ENCODE measurements at places on chromosomes 12 and 14.
A peak's percentile ranks its signal among the peaks of the same experiment; 100 is the strongest.

DNA sequence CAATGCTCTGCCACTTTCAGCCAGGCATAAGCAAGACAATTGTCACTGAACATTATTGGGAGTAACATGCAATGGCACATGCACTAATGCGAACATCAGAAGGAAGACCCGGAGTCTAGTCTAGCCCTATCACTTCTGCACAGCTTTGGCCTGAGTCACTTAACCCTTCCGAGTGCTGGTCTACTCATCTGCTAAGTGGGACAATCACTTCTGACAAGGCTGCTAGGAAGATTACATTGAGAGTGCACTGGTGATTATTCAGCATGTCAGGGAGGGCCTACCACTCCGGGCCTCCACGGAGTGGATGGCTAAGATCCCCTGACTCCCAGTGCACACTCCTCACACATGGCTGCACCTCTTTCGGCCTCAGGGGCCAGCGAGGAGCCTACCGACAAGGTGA lies 240.9 kb downstream of the DPF3 start:
- no peak for DNase-seq

- no peak for DNase-seq
These were observed 146.8 kb upstream of the KITLG start for GRCh38 chr12:88726806-88727720.

DNA sequence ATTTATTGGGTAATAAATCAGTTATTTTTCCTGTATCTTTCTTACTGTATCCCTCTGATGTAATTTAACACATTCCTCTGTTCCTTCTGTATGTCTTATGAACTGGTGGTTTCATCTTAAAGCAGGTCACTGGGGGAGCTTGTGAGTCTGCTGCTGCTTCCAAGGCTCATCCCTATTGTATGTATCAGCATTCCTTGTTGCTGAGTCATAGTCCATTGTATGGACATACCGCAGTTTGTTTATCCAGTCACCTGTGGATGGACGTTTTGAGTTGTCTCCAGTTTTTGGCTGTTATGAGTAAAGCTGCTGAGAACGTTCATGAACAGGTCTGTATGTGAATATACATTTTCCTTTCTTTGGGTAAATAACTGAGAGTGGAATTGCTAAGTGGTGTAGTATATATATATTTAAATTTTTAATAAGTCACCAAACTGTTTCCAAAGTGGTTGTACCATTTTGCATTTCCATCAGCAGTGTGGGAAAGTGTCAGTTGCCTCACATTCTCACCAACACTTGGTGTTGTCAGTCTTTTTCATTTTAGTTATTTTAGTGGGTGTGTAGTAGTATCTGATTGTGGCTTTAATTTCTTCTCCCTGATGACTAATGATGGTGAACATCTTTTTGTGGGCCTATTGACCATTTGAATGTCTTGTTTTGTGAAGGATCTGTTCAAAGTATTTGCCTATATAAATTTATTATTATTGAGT lies 82.7 kb downstream of the BEGAIN start:
- DNase-seq: no peak

GRCh38 chr12:19546611-19547162 lies 107.4 kb downstream of the AEBP2 start:
- no peak for DNase-seq

DNA sequence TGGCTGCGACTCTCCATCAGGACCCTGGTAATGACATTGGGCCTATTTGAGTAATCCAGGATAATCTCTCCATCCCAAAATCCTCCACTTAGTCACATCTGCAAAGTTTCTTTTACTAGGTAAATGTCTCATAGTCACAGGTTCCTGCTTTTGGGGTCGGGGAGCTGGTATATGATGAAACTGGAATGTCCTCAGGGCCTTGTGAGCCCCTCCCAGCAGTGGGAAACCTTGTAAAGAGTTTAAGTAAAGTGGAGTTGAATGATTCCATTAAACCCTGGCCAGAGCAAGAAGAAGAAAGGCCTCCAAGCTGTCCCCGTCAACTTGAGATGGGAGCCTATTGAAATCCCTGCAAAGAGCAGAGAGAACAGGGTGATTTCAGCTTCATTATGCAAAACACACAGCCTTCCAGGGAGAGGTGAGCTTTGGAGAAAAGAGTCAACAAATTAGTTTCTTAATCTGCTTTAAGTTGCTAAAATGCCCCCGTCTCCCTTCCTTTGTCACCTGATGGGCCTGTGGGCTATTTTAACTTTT lies 12.6 kb downstream of the WSCD2 start:
- no peak for DNase-seq

- DNase-seq: no peak
These were observed 54.8 kb upstream of the C14orf180 start for GRCh38 chr14:104524726-104525125.

- no peak for DNase-seq
These were observed 350.7 kb downstream of the C12orf50 start for GRCh38 chr12:87678453-87678852.

GRCh38 chr14:105999361-106000028 lies 473.1 kb downstream of the TMEM121 start:
- DNase-seq: peak; percentile 51

DNA sequence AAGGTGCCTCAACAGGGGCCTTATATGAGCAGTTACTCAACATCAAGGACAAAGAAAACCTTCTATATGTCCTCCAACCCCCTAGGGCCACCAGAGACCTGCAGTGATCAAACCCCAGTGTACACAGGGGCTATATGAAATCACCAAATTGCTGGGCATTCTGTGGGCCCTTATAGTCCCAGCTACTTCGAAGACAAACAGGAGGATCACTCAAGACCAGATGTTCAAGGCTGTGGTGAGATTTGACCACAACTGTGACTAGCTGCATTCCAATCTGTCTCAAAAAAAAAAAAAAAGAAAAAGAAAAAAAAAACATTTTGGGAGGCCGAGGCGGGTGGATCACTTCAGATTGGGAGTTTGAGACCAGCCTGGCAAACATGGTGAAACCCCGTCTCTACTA lies 51.0 kb upstream of the PRB2 start:
- DNase-seq: no peak

GRCh38 chr12:124734224-124734788 lies 129.4 kb downstream of the SCARB1 start:
- DNase-seq: no peak

GRCh38 chr14:104394409-104394851 lies 185.1 kb upstream of the C14orf180 start:
- no peak for DNase-seq

DNA sequence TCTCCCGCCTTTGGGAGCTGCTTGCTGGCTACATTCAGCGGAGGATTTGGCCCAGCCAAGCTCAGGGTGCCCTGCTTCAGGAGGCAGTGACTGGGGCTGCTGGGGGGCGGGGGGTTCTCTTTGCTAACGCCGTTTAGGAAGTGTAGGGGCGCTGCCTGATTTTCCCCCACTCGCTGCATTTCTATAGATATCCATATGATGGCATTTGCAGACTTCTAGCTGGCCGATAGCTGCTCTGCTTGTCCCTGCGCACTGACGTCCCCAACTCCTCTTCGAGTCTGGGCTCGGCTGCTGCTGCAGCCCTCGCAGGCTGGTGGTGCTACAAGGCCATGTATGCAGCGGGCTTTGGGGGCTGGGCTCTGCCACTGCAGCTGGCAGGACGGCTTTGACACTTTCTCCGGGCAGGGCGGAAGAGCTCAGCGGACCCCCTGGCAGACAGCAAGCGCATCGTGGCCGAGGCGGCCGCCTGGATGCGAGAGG lies 3.1 kb downstream of the LRFN5 start:
- DNase-seq: no peak

DNA sequence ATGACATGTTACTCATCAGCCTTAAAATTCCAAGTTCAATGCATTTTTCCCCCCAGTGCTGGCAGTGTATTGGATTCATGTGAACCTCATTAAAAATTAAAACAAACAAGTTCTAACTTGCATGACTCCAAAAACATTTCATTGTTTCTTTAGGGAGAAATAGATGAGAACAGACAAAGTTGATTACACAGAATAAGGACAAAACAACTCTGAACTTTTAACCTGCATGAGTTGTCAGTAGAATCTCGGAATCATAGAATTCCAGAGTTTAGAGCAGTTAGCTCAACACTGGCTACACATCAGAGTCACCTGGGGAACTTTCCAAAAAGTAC lies 127.5 kb downstream of the TMX1 start:
- DNase-seq: no peak

- no peak for DNase-seq
These were observed 64.2 kb downstream of the CLMN start for GRCh38 chr14:95255487-95255886.

GRCh38 chr14:86915406-86915805 lies 1077.6 kb downstream of the GALC start:
- DNase-seq: no peak

- DNase-seq: no peak
These were observed 73.9 kb upstream of the KRR1 start for GRCh38 chr12:75585330-75585729.

DNA sequence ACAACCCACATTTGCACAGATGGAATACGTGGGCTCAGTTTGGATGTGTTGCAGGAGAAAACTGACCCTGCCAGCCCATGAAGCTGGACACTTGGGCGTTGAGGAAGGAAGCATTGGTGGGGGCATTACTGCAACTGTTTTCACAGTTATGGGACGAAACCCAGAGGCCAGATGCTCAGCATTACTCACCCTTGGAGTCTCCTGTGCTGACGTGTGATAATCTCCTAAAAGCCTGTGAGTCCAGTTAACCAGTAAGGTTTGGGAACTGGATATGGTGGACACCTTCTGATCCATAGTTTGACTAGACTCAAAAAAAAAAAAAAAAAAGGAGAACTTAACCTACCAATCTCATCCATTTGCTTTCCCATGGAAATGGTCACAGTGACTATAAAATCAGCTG lies 52.8 kb upstream of the EGLN3 start:
- no peak for DNase-seq

DNA sequence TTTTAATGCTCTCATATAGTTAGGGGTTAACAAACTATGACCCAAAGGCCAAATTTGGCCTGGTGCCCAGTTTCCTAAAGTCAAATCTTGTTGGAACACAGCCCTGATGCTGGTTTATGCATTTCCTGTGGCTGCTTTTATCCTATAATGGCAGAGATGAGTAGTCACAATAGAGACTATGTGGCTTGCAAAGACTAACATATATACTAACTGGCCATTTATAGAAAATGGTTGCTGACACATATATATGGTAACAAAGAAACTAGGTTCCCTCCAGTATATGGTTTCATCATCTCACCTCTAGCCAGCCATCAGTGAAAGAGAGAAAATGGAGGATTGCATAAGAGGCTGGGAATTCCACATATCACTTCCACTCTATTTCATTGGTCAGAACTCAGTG lies 10.8 kb downstream of the NAV3 start:
- no peak for DNase-seq

- DNase-seq: no peak
These were observed 573 bp downstream of the ARL6IP4 start for GRCh38 chr12:122981036-122981471.

GRCh38 chr12:113052326-113052725 lies 4.2 kb upstream of the DTX1 start:
- no peak for DNase-seq

- DNase-seq: no peak
These were observed 158.9 kb downstream of the FBXL14 start for GRCh38 chr12:1435456-1435855.

GRCh38 chr12:13116259-13116658 lies 12.8 kb upstream of the GSG1 start:
- DNase-seq: no peak

DNA sequence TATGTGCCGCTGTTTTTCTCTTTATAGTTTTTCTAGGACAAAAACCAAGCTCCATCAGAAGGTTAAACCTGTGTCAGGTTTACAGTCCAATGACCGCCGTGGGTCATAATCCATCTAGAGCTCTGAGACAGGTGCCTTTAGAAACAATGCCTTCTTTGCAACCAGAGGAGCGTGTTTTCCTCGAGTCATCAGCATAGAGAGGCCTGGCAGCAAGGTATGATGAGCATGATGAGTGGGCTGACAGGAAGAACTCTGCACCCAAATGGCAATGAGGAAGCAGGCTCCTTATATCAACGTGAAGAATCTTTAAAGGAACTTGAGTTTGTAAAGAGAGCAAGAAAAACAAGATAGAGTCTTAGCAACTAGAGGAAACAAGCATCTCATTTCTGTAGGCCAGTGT lies 60.5 kb upstream of the NUDT4 start:
- no peak for DNase-seq

DNA sequence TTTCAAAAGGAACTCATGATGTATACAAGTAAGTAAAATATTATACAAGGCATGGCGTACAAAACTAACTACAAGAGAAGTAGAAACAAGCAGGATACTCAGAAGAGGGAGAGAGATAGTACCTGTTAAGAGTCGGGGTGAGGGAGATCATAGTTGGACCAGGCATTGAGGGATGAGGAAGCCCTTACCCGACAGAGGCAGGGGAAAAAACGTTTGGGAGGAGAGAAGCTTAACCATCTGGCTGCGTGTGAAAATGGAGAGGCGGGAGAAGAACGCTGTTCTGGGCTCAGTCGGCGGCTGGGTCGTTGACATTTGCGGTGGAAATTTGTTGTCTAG lies 575 bp upstream of the FMNL3 start:
- no peak for DNase-seq

DNA sequence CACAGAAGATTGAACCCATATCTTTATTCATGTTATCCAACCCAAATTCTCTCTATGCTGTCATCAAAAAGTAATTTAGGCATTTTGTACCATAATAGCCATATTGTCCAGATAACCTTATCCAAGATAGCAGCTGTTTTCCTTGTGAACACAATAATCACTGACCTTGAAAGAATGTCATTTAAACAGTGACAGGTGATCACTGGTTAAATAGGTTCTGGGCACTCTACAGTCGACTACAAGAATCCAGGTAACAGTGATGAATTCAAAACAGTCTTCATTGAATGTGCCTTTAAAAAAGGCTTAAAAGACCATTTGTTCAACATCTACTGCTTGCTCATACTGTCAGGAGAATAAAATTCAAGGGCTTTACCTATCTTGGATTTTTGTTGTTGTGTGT lies 4.6 kb upstream of the SPX start:
- no peak for DNase-seq

- no peak for DNase-seq
These were observed 150.8 kb upstream of the FSCB start for GRCh38 chr14:44657696-44658388.

GRCh38 chr12:4603421-4603820 lies 41.4 kb downstream of the DYRK4 start:
- DNase-seq: no peak

GRCh38 chr14:49497725-49498348 lies 88.3 kb downstream of the RPS29 start:
- no peak for DNase-seq

GRCh38 chr12:119659289-119659897 lies 8.5 kb upstream of the PRKAB1 start:
- no peak for DNase-seq

Measured in stimulated activated CD4-positive, alpha-beta T cell treated with anti-CD3 and anti-CD28 coated beads, Interleukin-15, amount 100 ng/mL, for 1 hour (primary cell).